Effector memory CD8-positive, alpha-beta T cell (primary cell): ENCODE measurements at places on chromosomes 12 and 14.

- no peak for DNase-seq
Measured at GRCh38 chr12:58530742-58531062, 389.6 kb downstream of the LRIG3 start.

- no peak for DNase-seq
Measured at GRCh38 chr12:52349196-52349595, 18.1 kb downstream of the KRT85 start.

DNA sequence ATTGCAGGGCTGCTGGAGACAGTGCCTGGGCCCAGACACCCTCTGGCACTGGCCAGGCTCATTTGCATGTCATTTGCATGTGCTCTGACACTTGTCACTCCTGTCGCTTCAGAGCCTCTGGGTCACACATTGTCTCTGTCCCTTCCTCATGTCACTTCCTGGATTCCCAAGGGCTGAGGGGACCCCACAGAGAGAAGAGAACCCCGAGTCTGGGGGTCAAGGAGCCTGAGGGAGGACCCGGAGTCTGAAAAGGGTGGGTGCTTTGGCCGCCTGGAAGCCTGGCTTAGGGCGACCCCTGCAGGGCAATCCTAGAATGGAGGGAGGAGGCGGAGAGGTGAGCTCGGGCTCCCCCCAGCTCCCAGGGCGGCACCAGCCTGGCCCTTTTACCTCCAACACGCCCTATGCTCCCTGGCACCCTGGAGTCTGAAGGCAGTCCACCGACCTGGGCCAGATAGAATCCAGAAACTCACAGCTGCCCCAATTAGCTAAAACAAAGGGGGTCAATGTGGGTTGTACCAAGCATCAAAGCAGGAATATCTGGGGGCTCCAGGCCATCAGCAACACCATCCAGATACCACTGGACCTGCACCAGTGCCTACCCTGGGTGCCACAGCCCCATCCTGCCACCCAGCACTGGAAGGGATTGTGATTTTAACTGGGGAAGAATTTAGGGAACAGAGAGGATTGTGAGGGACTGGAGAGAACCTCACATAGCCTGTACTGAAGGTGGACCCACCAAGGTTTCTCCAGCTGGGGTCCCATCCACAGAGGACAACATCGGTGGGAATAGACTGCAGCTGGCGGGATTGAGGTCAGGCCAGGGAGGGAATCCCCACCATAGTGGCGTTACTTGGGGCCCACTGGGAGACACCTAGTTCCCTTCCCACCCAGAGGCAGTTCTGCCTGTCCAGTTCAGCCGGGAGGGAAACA is 21.8 kb upstream of the KRT78 start:
- peak; percentile 73 for DNase-seq

DNA sequence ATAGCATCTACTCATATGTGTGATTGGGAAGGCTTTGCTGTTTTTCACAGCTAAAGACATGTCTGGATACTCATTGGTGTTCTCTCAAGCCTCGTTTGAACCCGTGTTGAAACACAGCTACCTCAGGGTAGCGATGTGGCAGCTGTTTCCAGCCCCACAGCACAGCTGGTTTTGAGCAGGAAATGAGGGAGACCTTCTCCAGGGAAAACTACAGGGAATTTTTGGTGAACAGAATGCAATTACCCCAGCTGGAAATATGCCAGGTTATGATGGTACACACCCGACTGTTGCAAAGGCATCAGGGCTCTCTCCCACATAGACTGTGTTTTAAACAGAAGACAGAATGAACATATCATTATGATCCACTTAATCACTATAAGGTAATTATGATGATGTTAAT is 828.9 kb downstream of the VRK1 start:
- no peak for DNase-seq

- no peak for DNase-seq
Measured at GRCh38 chr12:108442067-108442466, 73.0 kb upstream of the FICD start.

DNA sequence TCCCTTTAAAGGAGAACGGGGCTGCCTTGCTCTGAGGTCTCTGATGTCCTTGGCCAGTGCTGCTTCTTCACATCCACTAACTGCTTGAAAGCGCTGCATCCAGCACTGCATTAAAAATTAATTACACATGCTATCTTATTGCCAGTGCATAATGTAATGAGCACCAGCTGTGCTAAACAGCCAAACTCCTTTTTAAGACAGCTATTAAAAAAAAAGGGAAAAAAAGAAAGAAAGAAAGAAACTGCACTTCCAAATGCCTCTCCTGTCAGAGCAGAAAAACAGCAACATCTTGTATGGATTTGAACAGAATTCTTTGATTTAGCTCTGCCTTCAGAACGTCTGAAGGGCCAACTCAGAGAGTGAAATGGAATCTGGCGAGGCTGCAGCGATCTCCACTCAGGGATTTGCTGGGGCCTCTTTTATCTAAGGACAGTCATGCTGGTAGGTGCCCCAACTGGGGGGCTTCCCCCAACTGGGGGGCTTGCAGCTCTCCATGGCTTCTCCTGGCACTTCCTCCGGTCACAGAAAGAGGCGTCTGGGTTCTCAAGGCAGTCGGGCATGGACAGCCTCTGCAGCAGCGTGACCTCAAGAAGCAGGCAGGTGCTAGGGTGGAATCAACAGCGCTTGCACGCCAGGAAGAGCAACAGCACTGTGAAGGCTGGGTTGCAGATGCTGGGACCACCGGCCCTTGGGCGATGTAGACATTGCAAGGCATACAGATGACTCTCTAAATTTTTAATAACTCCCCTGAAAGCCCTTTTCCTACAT is 46.4 kb downstream of the BCL11B start:
- DNase-seq = no peak

- no peak for DNase-seq
Measured at GRCh38 chr14:98288825-98289224, 983.2 kb downstream of the BCL11B start.

DNA sequence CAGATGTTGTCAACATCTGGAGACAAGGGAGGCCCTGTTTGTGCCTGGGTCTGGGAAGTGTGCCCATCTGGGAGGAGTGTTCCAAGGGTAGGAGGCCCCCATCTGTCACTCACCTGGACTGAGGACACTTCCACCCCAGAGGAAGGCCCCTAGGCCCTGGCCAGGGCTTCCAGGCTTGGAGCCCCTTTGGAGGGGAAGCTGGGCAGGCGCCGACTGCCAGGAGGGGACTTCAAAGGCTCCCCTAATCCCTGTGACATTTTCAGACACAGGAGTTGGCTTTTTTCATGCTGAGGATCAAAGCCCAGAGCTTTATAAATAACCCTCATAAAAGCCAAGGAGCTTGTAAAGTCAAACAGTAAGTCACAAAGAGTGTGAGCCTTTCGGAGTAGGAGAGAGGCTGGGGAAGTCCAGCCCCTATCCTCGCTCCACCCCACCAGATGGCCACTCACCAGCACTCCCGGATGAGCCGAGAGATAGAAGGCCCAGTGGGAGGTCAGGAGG is 17.6 kb upstream of the FAM222A start:
- DNase-seq = no peak

- no peak for DNase-seq
Measured at GRCh38 chr14:30387871-30388270, 171.1 kb upstream of the G2E3 start.

DNA sequence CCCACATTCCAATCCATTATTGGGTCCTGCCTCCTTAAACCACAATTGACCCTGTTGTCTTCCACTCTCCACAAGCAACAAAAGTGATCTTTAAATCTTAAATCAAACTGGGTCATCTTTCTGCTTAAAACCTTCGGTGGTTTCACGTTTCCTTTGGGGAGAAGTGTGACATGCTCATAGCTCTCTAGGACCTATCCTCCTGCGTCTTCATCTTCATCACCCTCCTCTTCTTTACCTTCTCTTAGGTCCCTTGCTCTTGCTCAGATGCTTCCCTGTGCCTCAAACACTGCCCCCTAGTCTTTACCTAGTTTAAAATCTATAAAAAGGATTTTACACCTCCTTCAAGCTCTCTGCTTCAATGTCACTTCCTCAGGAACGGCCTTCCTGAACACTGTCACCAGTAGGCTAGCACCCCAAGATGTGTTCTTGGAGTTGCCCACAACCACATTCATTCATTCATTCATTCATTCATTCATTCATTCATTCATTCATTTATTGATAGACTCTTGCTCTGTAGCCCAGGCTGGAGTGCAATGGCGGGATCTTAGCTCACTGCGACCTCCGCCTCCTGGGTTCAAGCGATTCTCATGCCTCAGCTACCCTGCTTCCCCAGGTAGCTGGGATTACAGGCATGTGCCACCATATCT is 46.8 kb downstream of the GALNT4 start:
- DNase-seq = no peak

DNA sequence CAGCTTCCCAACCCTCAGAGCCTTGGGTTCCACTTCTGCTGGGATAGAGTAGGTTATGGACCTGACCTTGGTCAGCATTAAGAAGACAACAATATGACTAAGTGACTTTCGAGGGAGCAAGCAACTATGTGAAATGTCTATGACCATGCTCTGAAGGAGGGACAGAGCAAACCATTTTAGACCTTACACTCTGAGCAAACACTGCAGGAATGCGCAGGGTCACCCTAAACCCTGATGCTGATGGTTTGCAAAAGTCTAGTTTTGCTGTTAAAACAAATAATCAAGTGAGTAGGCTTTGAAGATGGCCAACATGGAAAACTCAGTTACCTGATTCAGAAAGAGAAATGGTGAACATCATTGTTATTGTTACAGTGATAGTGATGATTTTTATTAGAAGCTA is 8.7 kb downstream of the ZCCHC8 start:
- no peak for DNase-seq

GRCh38 chr14:40100544-40101196 is 668.4 kb upstream of the FBXO33 start:
- no peak for DNase-seq

GRCh38 chr12:110199339-110200123 is 75.4 kb downstream of the IFT81 start:
- no peak for DNase-seq

DNA sequence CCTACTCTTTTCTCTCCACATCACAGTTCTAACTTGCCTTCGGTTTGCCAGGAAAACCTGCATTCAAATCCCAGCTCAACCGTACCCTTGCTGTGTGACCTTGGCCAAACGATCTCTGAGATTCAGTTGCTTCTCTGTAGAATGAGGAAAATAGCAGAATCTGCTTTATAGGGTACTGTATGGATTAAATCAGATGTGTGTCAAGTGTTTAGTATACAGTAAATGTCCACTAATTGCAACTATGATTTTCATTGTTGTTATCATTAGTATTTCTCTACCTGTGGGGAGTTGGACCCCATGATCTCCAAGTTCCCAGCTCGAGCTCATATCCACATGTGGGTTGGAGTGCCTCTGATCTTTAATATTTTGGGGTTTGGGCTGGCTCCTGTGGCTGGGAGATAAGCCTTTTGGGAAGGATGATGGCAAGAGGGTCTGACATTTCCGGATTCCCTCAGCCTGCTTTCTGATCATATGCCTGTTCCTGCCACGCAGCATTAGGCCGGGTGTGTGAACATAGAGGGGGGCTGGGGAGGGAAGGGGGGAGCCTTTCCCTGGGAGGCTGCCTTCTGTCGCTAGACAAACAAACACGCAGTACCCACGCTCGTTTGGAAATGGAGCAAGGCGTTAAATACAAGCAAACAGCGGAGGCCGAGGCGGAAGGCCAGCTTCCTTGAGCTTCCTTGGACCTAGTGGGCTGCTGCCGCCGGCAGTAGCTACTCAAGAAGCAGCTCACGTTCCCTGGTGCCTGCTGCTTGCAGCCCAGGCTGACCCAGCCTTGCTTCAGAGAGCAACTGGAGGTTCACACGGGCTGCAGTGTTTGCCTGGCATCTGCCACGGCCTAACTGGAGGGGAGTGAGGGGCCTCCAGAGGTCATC is 213.5 kb upstream of the LHX5 start:
- no peak for DNase-seq

- no peak for DNase-seq
Measured at GRCh38 chr14:65479386-65479785, 66.9 kb downstream of the FUT8 start.

- no peak for DNase-seq
Measured at GRCh38 chr14:106419376-106419965, 893.1 kb downstream of the TMEM121 start.

GRCh38 chr14:64772397-64772950 is 68.2 kb downstream of the PLEKHG3 start:
- DNase-seq = no peak

GRCh38 chr12:102797528-102797927 is 119.5 kb downstream of the PAH start:
- no peak for DNase-seq

GRCh38 chr12:95674163-95674562 is 116.4 kb downstream of the NTN4 start:
- DNase-seq = no peak

DNA sequence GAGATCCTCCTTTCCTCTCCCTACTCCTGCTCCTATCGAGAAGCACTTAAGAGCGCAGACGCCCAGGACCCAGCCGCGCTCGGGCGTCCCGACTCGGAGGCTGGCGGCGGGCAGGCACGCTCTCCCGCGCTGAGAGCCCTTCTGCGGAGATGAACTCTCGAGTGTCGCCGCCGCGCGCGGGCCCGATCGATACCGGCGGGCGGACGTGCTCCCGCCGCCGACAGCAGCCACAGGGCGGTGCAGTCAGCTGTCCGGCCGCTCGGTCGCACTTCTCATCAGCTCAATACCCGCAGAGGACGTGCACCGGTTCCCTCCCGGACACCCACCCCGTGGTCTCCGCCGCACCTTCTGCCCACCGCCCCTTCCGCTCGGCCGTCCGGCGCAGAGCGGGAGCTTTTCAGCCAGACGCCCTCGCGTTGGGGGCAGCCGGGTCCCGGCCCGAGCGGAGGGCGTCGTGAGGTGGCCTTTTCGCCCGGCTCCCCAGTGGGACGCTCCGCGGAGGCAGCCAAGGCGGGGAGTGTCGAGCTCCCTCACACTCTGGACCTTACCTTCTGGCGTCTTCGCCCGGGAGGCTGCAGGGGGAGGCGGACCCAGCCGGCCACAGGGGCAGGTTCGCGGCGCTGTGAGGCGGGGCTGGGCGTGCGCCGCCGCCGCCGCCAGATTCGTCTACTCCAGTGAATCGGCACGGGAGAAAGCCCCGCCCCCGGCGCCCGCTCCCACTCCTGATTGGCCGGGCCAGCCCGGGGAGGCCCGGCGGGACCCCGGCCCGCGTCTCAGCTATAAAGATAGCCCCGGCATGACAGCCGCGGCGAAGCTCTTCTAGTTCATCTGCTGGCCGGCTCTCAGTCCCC is at the start of gene INSM2:
INSM2 (plus strand) TSS at position 808 of the 851 bp plus-strand sequence. CDS start 89 bp downstream, outside the sequence.
- peak; percentile 22 for DNase-seq

- no peak for DNase-seq
Measured at GRCh38 chr12:39417916-39418315, 25.0 kb downstream of the KIF21A start.
